Activated naive CD8-positive, alpha-beta T cell treated with anti-CD3 and anti-CD28 coated beads, Interleukin-2, amount 10 ng/mL, durations not matched to agents 7 days and 5 days (primary cell): ENCODE measurements at places on chromosomes 2 and 18. TPM values are rescaled to one million over a fixed set of nuclear protein-coding genes. Genes with fewer than 3 reads are reported as not detected.
A peak's percentile ranks its signal among the peaks of the same experiment; 100 is the strongest.

DNA sequence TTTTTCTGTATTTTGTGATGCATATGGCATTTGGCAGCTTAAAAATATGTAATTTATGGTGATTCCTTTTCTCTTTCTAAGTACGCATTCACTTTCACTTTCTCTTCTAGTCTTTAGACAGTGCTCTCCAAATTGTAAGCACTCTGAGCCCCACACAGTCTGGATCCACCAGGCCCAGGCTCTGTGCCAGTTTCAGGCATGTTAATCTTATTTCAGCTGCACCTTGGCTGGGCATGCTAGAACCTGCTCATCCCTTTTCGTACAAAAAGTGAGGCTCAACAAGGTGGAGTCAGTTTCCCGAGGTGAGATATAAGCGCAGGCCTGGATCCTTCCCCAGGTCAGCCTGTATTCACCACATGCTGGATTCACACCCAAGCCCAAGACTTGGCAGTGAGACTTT lies 203.9 kb downstream of the MTX2 start:
- H3K36me3 ChIP-seq = peaks cover 7% of the 10 kb centered on the region
- H3K4me3 ChIP-seq = peak overlapping the region; percentile 76
- DNase-seq = peak; percentile 45
- peak overlapping the region; percentile 87 for H3K27ac ChIP-seq
- peaks cover 3% of the 10 kb centered on the region for H3K27me3 ChIP-seq
- H3K4me1 ChIP-seq = peaks cover 18% of the 10 kb centered on the region

DNA sequence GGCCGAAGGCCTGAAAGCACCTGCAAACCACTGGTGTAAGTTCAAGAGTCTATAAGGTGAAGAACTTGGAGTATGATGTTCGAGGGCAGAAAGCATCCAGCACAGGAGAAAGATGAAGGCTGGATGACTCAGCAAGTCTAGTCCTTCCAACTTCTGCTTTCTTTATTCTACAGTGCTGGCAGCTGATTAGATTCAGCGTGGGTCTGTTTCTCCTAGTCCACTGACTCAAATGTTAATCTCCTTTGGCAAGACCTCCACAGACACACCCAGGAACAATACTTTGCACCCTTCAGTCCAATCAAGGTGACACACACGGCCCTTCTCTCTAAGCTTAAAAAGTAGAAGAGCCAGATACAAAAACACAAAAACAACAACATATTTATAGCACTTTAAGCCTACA lies 43.4 kb downstream of the NMS start:
- peaks cover 3% of the 10 kb centered on the region for H3K27me3 ChIP-seq
- H3K36me3 ChIP-seq = no peaks in the 10 kb centered on the region
- DNase-seq = no peak
- H3K27ac ChIP-seq = no peak overlapping the region

DNA sequence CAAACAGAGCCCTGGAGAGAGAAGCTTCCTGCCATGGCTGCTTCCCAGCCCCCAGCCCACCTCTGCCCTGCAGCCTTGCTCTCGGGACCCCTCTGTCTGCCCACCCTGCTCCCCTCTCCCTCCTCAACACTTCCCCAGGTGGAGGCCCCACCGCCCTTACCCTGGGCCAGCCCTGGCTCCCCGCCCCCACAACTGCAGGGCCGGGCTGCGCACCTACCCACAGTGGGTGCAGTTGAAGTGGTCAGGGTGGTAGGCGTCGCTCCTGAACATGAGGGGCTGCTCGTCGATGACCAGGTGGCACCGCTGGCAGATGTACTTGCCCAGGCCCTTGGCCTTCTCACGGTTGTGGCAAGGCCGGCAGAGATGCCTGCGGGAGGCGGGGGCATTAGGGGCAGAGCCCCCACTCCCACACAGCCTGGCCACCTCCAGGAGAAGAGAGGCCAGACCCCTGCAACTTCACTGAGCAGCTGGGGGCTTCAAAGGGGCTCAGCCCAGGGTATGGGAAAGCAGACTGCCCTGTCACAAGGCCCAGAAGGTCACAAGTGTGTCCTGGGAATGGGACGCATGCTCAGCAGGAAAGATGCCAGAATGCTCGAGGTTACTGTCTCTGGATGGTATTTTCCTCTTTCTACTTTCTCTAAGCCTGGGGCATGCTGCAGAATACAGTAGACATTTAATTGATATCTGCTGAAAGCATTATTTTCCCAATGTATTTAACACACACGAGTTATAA lies 3.1 kb upstream of the GPR17 start:
- H3K36me3 ChIP-seq = peaks cover 3% of the 10 kb centered on the region
- peak overlapping the region; percentile 19 for H3K4me3 ChIP-seq
- peaks cover 21% of the 10 kb centered on the region for H3K4me1 ChIP-seq
- peak overlapping the region; percentile 88 for H3K27ac ChIP-seq
- DNase-seq = no peak

DNA sequence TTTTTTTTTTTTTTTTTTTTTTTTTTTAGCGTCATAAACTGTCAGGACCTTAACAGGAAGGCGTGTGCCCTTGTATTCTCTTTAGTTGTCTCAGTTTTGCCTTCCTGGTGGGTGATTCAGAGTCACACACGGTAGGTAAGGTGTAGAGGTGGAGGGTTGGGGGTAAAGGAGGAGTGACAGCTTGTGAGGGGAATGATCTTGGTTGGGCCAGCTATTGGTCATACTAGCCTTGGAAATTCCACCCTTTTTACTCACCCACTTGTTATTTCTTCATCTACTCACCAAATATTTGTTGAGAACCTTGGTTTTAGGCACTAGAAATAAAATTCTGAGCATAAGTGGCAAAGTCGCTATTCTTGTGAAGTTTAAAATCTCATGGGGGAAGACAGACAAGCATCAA lies 22.2 kb downstream of the SMIM21 start:
- peaks cover 13% of the 10 kb centered on the region for H3K27me3 ChIP-seq
- no peaks in the 10 kb centered on the region for H3K36me3 ChIP-seq
- peaks cover 3% of the 10 kb centered on the region for H3K4me1 ChIP-seq

GRCh38 chr18:27277554-27277953 lies 92.4 kb upstream of the CHST9 start:
- no peaks in the 10 kb centered on the region for H3K27me3 ChIP-seq
- no peaks in the 10 kb centered on the region for H3K36me3 ChIP-seq
- no peak overlapping the region for H3K27ac ChIP-seq
- H3K4me3 ChIP-seq = no peak overlapping the region
- no peak for DNase-seq

DNA sequence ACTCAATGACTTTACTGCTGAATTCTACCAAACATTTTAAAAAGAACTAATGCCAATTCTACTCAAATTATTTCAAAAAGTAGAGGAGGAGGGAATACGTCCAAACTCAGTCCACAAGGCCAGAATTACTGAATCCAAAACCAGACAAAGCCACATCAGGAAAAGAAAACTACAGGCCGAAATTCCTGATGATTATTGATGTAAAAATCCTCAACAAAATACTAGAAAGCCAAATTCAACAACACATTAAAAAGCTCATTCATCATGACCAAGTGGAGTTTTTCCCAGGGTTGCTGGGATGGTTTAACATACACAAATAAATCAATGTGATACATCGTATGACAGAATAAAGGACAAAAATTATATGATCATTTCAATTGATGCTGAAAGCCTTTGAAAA lies 103.9 kb upstream of the UBE2E3 start:
- H3K4me3 ChIP-seq = no peak overlapping the region
- H3K4me1 ChIP-seq = no peaks in the 10 kb centered on the region
- no peak for DNase-seq
- no peak overlapping the region for H3K27ac ChIP-seq
- no peaks in the 10 kb centered on the region for H3K36me3 ChIP-seq

GRCh38 chr2:209868271-209868994 lies 96.8 kb downstream of the UNC80 start:
- no peaks in the 10 kb centered on the region for H3K27me3 ChIP-seq
- no peak for DNase-seq
- H3K27ac ChIP-seq = no peak overlapping the region
- H3K4me3 ChIP-seq = no peak overlapping the region
- H3K4me1 ChIP-seq = no peaks in the 10 kb centered on the region

DNA sequence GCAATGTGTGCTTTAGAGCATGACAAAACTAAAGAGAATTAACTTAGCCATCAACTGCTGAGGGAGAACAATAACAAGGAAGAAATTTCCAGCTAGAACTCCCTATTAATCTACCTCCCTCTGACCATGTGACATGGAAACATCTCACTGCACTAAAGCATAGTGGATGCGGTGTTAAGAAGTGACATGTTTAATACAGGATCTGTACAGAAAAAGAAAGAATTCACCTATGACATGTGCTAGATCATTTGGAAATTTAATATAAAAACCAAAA lies 202.3 kb upstream of the KLHL14 start:
- no peaks in the 10 kb centered on the region for H3K4me1 ChIP-seq
- H3K27me3 ChIP-seq = no peaks in the 10 kb centered on the region
- H3K4me3 ChIP-seq = no peak overlapping the region
- no peak overlapping the region for H3K27ac ChIP-seq
- H3K36me3 ChIP-seq = no peaks in the 10 kb centered on the region

DNA sequence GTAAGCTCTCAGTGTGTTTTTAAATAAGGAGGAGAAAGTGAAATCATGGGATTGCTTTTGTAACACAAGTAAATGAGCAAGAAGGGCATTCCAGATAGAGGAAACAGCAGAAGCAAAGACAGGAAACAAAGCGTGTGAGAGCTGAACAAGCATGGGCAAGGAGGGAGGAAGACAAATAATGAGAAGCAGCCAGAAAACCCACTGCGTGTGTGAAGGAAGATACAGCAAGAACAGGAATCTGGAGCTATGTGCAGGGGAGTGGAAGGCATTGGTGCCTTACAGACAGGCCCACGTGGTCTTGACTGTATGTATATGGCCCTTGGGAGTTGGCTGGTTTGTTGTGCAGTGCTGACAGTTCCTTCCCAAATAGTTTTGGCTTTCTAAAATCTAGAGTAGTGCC lies 88.6 kb downstream of the AAK1 start:
- H3K4me3 ChIP-seq = no peak overlapping the region
- DNase-seq = no peak
- H3K4me1 ChIP-seq = peaks cover 25% of the 10 kb centered on the region
- H3K27me3 ChIP-seq = no peaks in the 10 kb centered on the region

- H3K4me3 ChIP-seq = no peak overlapping the region
- H3K27ac ChIP-seq = no peak overlapping the region
- H3K4me1 ChIP-seq = peaks cover 13% of the 10 kb centered on the region
- DNase-seq = no peak
Observed at GRCh38 chr2:43041661-43042360, 184.6 kb downstream of the ZFP36L2 start.

- peaks cover 20% of the 10 kb centered on the region for H3K36me3 ChIP-seq
- H3K27me3 ChIP-seq = no peaks in the 10 kb centered on the region
Observed at GRCh38 chr2:181371195-181371594, 86.0 kb upstream of the ITGA4 start.

- H3K27ac ChIP-seq = no peak overlapping the region
- no peak for DNase-seq
- H3K36me3 ChIP-seq = peaks cover 6% of the 10 kb centered on the region
- no peaks in the 10 kb centered on the region for H3K4me1 ChIP-seq
- no peak overlapping the region for H3K4me3 ChIP-seq
- peaks cover 2% of the 10 kb centered on the region for H3K27me3 ChIP-seq
Observed at GRCh38 chr2:170917957-170918356, 11.1 kb upstream of the GORASP2 start.

DNA sequence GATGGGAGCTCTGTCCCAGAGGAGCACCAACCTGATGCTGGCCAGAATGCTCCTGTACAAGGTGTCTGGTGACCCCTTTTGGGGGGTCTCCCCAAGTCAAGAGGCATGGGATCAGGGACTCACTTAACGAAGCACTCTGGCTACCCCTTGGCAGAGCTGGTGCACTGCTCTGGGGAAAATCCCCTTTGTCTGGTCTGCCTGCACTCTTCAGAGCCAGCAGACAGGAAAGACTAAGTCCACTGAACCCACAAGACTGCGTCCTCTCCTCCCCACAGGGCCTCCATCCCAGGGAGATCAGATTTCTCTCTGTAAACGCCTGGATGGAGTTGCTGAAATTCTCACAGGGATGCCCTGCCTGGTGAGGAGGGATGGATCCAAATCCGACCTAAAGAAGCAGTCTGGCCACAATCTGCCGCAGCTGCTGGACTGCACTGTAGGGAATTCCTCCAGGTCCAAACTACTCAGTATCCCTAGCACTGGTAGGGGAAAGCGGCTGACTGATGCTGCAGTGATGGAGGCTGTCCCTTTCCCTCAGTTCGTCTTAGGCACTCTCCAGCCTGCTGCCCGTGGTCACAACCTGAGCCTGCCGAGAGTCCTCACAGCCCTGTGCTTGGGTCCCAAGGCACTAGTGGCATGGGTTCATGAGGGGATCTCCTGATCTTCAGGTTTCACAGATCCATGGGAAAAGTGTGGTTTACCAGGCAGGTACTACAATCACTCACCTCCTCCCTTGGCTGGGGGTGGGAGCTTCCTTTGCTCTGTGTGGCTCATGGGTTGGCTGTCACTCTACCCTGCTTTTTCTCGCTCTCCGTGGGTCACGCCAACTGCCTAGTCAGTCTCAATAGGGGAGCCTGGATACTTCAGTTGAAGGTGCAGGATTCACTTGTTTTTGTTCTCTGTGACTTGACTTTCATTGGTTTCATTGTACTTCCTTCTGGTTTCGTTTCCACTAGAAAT lies 98.6 kb downstream of the SLC4A10 start:
- peaks cover 9% of the 10 kb centered on the region for H3K27me3 ChIP-seq
- no peaks in the 10 kb centered on the region for H3K4me1 ChIP-seq
- H3K27ac ChIP-seq = no peak overlapping the region
- H3K4me3 ChIP-seq = no peak overlapping the region

GRCh38 chr18:6428851-6429395 lies 14.2 kb upstream of the L3MBTL4 start:
- no peaks in the 10 kb centered on the region for H3K36me3 ChIP-seq
- no peak overlapping the region for H3K27ac ChIP-seq
- H3K4me3 ChIP-seq = no peak overlapping the region
- DNase-seq = no peak
- H3K4me1 ChIP-seq = no peaks in the 10 kb centered on the region

DNA sequence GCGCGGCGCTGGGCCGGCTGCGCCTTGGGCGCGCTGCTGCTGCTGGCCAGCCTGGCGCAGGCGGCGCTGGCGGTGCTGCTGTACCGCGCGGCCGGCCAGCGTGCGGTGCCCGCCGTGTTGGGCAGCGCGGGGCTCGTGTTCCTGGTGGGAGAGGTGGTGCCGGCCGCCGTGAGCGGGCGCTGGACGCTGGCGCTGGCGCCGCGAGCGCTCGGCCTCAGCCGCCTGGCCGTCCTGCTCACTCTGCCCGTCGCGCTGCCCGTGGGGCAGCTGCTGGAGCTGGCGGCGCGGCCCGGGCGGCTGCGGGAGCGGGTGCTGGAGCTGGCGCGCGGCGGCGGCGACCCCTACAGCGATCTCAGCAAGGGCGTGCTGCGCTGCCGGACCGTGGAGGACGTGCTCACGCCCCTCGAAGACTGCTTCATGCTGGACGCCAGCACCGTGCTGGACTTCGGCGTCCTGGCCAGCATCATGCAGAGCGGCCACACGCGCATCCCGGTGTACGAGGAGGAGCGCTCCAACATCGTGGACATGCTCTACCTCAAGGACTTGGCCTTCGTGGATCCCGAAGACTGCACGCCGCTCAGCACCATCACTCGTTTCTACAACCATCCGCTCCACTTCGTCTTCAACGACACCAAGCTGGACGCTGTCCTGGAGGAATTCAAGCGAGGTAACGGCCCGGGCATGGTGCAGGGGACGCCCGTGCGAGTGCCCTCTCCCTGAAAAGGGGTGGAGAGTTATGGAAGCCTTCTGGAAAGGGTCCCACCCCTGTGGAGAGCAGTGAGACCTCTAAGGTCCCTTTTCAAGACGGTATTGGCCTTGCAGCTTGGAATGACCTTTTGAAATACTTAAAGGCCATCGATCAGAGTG lies 1.0 kb downstream of the CNNM3 start:
- peak overlapping the region; percentile 81 for H3K4me3 ChIP-seq
- H3K36me3 ChIP-seq = peaks cover 15% of the 10 kb centered on the region
- H3K27ac ChIP-seq = peak overlapping the region; percentile 60
- DNase-seq = no peak
- no peaks in the 10 kb centered on the region for H3K27me3 ChIP-seq

UGT1A4 gene
- total RNA-seq = not detected

CCDC148 gene
- total RNA-seq = not detected

PROC gene
- total RNA-seq = not detected

ADAM23 gene
- 3.1 TPM for total RNA-seq

GKN1 gene
- total RNA-seq = not detected

CHRND gene
- total RNA-seq = not detected

KYNU gene
- 0.14 TPM for total RNA-seq

EPHA4 gene
- 32.8 TPM for total RNA-seq
